ENCODE measurements at places on chromosomes 12 and 14.

GRCh38 chr14:43503508-43503907 is 1003.6 kb downstream of the FSCB start:
- DNase-seq, result no peak

- no peak for DNase-seq
Measured at GRCh38 chr14:30016002-30016401, 88.4 kb upstream of the PRKD1 start.

DNA sequence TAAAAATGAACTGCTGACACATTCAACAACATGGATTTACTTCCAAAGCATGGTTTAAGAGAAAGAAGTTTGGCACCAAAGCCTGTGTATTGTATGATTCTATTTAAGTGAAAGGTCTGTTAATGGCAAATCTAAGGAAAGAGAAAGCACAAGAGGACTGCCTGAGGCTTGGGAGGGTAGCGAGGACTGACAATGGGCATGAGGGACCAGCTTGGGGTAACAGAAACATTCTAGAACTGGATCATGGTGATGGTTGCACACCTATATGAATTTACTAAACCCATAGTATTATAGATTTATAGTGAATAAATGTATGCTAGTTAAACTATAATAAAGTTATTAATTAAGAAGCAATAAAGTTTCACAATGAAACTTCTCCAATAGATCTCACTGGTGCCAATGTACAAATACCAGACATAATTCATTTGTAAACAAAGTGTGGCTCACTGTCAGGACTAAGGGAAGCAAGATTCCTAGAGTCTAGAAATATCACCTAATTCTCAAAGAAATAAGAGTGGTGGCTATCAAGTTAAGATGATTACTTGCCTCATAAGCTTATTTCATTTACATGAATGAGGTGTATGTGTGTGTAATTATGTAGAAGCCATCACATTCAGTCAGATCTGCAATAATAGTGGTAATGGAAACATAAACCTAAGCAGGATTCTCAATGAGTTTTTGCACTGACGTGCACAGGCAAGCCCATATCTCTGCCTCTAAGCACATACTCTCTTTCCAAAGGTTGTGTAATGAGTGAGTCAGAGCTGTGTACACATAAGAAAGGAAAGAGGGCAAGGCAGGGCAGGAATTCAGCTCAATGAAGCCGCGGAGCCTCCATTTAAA is 353.4 kb downstream of the KCNH5 start:
- DNase-seq, result no peak

GRCh38 chr12:89468017-89468416 is 56.6 kb downstream of the GALNT4 start:
- no peak for DNase-seq

DNA sequence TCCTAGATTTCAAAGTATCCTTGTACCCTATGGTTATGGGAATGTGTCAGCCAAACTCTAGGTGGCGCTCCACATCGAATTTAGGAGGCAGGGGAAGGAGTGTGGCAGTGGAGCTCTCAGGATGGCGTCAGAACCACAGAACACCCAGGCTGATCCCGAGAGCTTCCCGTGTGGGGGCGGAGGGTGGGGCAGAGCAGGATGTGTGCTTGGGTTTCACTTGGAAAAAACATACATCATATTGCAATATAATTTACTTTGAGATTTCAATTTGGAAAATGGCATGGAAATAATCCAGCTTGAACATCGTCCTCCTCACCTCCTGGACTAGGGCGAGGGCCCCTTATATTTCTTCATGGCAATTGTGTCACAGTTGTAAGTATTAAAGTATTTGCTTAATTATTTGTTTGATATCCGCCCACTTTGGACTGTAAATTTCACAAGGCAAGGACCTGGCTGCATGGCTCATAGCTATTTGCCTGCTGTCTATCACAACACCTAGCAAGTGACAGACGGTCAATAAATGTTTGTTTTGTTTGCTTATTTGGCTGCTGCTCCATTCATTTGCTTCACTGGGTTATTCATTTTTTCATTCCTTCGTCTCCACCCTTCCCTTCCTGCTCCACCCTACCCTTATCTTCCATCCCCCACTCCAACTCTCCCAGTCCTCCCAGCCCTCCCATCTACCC is 221.5 kb upstream of the HMGA2 start:
- peak; percentile 4 for DNase-seq

DNA sequence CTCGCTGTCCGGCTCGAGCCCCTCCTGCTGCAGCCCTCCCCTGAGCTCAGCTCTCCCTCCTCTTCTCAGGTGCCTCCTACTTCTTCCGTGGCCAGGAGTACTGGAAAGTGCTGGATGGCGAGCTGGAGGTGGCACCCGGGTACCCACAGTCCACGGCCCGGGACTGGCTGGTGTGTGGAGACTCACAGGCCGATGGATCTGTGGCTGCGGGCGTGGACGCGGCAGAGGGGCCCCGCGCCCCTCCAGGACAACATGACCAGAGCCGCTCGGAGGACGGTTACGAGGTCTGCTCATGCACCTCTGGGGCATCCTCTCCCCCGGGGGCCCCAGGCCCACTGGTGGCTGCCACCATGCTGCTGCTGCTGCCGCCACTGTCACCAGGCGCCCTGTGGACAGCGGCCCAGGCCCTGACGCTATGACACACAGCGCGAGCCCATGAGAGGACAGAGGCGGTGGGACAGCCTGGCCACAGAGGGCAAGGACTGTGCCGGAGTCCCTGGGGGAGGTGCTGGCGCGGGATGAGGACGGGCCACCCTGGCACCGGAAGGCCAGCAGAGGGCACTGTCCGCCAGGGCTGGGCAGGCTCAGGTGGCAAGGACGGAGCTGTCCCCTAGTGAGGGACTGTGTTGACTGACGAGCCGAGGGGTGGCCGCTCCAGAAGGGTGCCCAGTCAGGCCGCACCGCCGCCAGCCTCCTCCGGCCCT is 22.8 kb downstream of the MMP17 start:
- no peak for DNase-seq

GRCh38 chr12:77577791-77578190 is 252.9 kb upstream of the NAV3 start:
- DNase-seq, result no peak

GRCh38 chr14:68881396-68881795 is 88.5 kb upstream of the ZFP36L1 start:
- DNase-seq, result no peak

GRCh38 chr14:97824218-97824617 is 1027.0 kb downstream of the VRK1 start:
- no peak for DNase-seq

DNA sequence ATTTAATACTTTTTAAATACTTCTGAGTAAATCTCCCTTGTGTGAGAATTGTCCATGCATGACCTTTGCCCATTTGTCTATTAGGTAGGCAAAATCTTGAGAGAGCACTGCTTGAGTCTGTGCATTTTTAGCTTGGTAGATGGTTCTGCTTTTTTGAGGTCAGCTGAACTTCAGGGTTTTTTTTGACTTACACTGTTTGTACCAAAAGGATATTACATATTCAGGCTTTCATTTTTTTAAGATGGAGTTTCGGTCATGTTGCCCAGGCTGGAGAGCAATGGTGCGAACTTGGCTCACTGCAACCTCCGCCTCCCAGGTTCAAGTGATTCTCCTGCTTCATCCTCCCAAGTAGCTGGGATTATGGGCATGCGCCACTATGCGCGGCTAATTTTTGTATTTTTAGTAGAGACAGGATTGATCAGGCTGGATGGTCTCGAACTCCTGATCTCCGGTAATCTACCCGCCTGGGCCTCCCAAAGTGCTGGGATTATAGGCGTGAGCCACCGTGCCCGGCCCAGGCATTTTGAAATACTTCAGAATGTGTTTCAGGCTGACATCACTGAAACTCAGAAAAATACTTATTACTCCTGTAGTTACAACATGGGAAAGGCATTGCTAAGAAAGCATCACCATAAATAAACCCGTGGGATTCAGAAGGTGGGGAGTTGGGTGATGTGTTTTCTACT is 11.1 kb downstream of the RASSF3 start:
- no peak for DNase-seq

DNA sequence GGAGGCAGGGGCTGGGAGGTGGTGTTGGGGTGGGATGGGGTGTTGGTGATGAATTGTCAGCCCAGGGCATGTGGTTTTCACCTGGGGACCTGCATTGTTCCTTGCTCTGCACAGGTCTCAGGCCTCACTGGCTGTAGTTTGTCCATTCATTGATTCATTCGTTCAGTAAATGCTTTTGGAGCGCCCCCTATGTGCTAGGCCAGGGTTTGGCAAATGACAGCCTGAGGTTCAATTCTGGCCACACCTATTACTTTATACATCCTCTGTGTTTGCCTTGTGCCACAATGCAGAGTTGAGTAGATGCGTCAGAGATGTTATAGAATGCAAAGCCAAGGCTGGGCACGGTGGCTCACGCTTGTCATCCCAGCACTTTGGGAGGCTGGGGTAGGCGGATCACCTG is 4.7 kb downstream of the ADCK1 start:
- DNase-seq, result no peak

DNA sequence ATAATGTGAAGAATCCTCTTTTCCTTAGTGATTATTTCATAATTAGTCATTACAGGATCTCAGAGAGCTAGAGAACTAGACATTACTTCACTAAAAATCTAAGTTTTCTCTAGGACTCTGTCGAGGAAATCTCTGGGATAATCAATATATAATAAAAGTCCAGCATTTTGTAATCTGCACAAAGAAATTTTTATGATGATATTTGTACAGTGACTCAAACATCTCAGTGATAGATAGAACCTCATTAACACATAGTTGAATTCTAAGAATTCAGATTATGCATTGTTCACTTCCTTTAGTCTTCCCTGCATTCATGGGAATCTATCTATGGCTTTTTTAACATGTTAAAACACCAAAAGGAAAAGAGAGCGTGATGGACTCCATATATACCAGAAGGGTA is 11.0 kb downstream of the ITPR2 start:
- no peak for DNase-seq

DNA sequence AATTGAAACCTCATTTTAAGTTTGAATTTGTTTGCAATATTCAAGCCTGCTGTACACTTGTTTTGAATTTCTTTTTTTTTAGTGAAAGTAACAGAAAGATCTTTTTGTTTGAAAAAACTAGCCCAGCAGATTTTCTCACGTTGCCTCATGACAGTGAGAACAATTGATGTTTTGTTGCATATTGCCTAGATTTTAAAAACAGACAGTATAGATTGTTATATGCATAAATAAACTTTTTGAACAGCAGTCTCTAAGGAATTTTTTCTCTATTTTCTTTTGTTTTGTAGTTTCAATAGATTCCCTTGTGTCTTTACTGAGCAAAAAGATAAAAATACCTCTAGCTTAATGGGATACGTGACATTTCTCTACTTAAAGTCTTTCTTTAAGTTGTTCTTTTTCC is 15.4 kb downstream of the OR6C6 start:
- no peak for DNase-seq

GRCh38 chr12:105523164-105524057 is 192.9 kb downstream of the C12orf75 start:
- peak; percentile 2 for DNase-seq

- DNase-seq, result no peak
Measured at GRCh38 chr14:69153873-69154270, 953 bp upstream of the DCAF5 start.

GRCh38 chr14:74843653-74844052 is 32.3 kb downstream of the PROX2 start:
- no peak for DNase-seq

Measured in esophagus squamous epithelium (tissue), 5 donors.